SIG-M5 (cell line): ENCODE measurements at places on chromosomes 1 and 21.
A peak's percentile ranks its signal among the peaks of the same experiment; 100 is the strongest.

DNA sequence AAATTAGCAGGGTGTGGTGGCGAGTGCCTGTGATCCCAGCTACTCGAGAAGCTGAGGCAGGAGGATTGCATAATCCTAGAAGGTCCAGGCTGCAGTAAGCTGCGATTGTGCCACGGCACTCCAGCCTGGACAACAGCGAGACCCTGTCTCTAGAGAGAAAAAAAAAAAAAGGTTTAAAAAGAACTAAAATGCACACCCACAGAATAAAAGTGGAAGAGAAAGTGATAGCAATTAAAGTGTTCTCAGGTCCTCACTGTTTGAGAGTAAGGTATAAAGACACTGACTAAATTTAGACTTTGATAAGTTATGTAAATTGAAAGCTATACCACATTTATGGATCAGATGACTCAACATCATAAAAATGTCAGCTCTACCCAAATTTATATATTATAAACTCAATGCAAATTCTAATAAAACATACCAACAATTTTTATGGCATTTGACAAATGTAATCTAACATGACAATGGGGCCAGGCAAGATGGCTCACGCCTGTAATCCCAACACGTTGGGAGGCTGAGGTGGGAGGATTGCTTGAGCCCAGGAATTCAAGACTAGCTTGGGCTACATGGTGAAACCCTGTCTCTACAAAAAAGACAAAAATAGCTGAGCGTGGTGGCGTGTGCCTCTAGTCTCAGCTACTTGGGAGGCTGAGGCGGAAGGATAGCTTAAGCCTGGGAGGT, 11.8 kb downstream of the ZBTB17 start:
- DNase-seq, result no peak

DNA sequence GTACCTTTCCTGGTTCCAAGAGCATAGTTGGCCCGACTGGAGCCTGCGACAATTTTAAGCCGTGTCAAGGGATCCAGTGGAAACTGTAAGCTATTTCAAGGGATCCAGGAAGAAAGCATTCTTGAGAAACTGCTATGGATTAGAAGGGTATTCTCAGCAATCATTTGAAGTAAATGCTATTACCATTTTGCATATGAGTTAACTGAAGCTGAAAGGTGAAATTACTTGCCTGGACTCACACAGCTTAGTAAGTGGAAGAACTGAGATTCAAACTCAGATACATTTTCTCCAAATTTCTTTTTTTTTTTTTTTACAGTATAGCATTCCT, 589 bp downstream of the ZNF684 start:
- DNase-seq, result no peak

DNA sequence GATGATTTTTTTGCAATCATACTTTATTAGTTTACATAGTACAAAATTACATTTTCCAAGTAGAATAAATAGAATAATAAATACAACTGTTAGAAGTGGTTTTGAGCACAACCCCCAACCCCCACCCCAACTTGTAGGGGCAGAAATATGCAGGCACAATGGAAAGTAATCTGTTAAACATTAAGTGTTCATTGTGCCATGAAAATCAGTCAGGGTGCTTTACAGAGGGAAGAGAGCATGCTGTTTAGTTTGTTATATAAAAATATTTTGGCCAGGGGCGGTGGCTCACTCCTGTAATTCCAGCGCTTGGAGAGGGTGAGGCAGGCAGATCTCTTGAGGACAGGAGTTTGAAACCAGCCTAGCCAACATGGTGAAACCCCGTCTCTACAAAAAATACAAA, 2.6 kb downstream of the OR10T2 start:
- DNase-seq, result no peak

DNA sequence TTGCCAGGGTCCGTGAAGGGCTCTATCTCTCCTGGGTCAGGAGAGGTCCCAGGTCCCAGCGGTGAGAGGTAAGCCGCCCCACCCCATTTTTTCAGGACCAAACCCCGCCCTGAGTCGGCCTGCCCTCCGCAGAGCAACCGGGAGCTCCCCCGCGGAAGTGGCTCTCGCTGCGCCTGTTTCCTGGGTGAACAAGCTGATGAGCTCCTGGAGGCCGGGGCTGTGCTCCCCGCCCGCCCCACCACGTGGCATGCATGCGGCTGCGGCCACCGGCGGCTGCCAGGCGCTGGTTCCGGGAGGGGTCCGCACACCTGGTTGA, 32.0 kb downstream of the ZBTB17 start:
- no peak for DNase-seq

DNA sequence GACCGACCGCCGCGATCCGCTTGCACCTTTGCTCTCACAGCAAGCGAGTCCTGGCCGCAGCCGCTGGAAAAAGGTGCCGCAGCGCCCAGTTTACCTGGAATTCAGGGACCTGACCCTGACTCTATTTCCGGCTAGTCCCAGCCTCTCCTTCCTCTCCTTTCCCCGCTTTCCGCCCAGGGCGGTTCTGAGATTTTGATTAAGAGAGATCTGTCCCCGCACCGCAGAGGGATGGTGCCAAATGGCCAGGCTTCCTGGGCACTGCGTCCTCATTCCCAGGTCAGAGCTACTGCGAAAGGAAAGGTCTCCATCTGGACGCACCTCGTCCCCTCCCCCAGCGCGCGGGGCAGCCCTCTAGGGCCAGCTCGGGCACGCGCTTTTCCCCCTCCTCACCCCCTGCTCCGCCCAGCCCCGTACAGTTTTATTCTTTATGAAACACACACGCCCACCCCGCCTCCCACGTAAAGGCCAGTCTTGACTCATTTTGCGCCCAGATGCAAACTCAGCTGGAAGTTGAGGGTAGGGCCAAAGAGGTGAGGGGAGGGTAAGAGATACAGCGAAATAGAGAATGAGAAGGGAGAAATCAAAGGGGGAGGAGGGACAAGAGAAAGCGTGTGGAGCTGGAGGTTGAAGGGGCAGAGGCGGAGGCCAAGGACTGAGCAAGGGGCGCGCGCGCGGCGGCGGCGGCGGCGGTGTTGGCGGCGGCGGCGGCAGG, 411.8 kb upstream of the ESRRG start:
- DNase-seq, result no peak

- no peak for DNase-seq
Measured at GRCh38 chr1:179424610-179425009, 58.8 kb downstream of the AXDND1 start.

DNA sequence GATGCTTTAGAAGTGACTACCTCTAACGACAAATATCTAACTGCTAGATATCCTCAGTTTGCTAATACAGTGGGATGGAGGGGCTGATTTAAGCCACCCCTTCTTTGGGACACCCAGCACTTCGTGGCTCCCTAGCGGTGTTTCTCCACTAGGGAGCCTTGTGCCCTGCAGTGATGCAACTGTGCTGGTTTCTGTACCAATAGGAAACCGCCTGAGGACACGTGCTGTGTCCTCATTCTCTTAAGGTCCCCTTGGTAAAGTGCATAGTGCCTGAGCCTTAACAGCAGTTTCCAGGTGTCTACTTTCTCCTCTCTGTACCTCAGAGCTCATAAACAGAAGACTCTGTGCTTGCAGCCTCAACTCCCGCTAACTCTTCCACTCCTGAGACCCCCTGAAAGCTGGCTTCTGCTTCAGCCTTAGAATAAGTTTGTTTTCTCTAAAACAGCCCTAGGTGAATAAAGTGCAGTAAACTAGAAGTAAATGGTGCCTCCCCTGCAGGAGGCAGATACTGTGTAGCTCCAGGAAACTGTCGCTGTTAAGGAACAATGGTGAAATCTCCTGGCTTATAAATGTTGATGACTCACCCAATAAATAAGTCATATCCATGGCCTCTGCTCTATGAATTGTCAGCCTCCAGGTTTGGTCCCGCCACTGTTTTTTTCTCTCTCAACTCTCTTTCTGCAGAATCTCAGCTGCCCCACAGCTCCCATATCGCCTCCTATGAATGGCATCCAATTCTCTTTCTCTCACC, 130.4 kb downstream of the AK5 start:
- DNase-seq, result peak; percentile 61

GRCh38 chr1:181033128-181033798, 520 bp upstream of the MR1 start:
- DNase-seq, result peak; percentile 49

DNA sequence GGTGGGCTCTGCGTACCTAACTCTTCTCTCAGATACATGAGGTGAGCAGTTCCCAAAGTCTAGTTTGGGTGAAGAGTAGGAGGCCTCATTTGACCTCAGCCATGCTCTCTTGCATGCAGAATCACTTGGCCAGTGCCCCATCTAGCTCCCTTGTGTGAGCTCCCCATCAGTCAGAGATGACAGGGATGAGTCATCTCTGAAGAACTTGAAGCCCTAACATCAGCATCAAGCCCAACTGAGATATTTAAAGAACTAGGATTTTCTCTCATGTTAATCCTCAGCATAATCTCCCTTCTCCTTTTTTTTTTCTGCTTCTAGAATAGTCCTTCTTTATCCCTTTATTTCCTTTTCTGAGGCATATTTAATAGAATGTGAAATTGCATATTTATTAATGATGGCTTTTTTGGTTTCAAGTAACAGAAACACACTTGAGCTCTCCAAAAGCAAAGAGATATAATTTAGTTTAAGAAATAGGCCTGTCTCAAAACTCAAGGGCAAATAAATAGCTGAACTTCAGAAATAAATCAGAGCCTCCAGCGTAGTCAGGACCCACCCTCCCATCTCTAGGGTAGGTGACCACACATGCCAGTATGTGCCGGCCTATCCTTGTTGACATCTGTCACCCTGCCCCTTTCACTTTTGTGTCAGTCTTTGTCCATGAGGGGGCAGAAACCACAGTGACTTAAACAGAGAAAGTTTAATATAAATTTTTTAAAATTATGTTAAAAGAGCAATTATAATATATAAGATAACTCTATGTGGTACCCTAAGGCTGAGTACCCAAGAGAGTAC, 112.3 kb downstream of the TSEN15 start:
- no peak for DNase-seq
